ENCODE measurements at places on chromosomes 13 and 19.

GRCh38 chr13:46265292-46265691, 53.6 kb downstream of the LRRC63 start:
- DNase-seq: no peak

GRCh38 chr13:97512732-97513131, 78.8 kb downstream of the RAP2A start:
- DNase-seq: no peak

GRCh38 chr13:32001154-32001768, 30.3 kb upstream of the FRY start:
- peak; percentile 29 for DNase-seq

DNA sequence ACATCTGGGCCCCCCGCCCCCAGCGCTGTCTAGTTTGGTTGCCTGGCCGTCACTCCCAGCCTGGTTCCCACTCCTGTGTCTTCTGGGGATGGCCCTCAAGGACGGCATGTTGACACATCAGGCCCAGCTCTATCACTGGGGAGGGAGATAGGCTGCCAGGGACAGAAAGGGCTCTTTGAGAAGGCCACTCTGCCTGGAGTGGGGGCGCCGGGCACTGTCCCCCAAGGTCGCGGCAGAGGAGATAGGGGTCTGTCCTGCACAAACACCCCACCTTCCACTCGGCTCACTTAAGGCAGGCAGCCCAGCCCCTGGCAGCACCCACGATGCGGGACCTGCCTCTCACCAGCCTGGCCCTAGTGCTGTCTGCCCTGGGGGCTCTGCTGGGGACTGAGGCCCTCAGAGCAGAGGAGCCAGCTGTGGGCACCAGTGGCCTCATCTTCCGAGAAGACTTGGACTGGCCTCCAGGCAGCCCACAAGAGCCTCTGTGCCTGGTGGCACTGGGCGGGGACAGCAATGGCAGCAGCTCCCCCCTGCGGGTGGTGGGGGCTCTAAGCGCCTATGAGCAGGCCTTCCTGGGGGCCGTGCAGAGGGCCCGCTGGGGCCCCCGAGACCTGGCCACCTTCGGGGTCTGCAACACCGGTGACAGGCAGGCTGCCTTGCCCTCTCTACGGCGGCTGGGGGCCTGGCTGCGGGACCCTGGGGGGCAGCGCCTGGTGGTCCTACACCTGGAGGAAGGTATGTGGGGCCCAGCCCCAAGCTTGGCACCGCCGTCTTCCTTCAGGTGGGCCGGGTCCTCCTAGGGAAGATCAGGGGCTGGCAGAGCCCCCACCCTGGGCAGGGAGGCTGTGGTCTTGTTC, at the start of gene AMH:
Gene AMH, plus strand, starts transcription at position 314 of the 857 bp plus-strand sequence. Its CDS starts 10 bp downstream, at position 324.
- DNase-seq: no peak

GRCh38 chr13:106762708-106763107, 194.8 kb upstream of the ARGLU1 start:
- DNase-seq: no peak

GRCh38 chr19:11242864-11243797, 3.7 kb downstream of the ANGPTL8 start:
- peak; percentile 95 for DNase-seq

- DNase-seq: no peak
Observed at GRCh38 chr13:97640268-97640667, 206.3 kb downstream of the RAP2A start.

GRCh38 chr19:38517321-38517720, 83.8 kb downstream of the RYR1 start:
- DNase-seq: no peak

- DNase-seq: no peak
Observed at GRCh38 chr19:23855676-23856075, 59.0 kb upstream of the ZNF726 start.

GRCh38 chr13:91017669-91018053, 329.8 kb upstream of the MIR17HG start:
- DNase-seq: no peak

DNA sequence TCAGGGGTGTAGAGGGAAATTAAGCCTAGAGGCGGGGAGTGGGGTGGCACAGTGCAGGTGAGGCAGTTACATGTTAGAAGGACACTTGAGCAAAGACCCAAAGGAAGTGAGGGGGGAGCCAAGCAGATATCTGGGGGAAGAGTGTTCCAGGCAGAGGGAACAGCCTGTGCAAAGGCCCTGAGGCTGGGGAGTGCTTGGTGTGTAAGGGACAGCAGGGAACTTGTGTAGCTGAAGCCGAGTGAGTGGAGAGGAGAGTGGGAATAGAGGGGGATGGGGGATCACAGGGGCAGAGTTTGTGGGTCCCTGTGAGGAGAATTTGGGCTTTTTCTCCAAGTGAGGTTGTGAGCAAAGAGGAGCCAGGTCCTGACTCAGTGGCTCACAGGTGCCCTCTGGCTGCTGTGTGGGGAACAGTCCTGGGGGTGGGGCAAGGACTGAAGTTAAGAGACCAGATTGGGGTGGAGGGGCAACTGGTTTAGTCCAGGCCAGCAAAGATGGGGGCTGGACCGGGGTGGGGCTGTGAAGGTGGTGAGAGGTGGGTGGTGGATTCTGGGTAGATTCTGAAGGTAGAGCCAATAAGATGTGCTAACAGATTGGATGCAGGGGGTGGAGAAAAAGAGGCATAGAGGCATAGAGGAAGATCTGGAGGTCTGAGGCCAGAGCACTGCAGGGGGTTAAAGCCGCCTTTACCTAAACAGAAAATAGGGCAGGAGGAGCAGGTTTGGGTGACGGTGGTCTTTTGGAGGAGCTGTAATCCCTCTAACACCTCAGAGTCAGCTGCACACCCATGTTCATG, 75.3 kb downstream of the CACNA1A start:
- DNase-seq: peak; percentile 44

- DNase-seq: no peak
Observed at GRCh38 chr19:443005-443404, 17.8 kb downstream of the SHC2 start.

GRCh38 chr19:43441716-43442115, 23.7 kb downstream of the LYPD3 start:
- no peak for DNase-seq

DNA sequence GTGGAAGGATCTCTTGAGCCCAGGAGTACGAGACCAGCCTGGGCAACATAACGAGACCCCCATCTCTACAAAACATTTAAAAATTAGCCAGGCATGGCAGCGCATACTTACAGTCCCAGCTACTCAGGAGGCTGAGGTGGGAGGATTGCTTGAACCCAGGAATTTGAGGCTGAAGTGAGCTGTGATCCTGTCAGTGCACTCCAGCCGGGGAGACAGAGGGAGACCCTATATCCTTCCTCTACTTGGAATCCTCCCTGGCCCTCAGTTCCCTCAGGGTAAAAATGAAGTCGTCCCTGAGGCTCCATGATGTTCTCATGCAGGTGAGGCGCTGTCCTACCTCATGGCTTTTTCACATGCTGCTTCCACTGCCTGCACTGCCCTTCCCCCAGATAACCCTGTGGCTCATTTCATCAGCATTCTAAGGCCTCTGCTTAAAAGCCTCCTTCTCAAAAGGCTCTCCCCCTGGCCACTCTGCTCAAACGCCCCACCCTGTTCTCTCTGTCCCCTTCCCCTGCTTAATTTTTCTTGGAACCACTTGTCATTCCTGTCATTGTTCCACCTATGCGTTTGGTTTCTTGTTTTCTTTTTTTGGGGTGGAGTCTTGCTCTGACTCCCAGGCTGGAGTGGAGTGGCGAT, 19.2 kb downstream of the DNM2 start:
- DNase-seq: no peak

DNA sequence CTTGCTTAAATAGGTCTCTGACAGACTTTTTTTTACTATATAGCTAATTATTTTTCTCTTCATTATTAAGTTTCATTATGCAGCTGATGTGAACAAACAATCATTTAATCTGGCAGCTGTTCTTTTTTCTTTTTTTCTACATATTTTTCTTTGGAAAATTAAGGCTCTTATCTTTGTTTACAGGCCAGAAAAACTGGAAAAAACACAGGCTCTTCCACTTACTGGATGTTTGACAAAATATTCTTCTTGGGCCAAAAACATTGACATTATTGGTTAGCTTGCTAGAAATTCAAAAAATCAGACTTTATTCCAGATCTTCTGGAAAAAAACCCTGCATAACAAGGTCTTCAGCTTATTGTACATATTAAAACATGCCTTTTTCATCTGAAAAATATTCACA, 15.7 kb downstream of the ZNF66 start:
- DNase-seq: no peak

DNA sequence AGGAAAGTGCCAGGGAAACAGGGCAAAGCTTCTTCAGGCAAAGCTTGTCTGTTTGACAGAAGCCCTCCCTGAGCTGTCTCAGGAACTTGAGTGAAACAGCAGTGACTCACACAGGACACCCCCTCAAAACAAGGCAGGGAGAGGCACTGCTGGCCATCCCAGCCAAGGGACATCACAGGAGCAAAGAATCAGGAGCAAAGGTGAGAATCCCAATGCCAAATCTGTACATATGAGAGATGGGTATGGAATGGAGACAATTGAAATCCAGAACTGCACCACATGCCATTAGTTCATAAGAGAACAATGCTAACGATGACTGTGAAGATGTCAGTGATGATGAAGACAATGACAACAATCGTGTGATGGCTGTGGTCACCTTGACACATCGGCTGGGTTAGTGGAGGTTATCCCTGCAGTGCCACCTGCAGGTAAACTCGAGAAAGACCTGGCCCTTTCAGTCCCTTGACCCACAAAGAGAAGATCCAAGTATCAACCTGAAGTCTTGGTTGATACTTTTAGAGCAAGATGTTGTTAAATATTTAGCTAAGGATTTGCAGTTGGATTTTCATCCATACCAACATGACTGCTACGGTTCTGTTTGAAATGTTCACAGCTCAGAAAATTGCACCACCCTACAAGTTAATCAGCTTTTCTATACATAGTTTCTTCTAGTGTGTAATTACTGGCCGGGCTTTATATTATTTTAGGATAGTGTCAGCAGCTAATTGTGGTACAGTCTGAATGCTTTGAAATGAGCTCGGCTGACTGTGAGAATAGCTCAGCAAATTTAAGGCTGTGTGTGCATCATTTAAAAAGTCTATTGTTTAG, 42.0 kb upstream of the IPO5 start:
- DNase-seq: no peak

DNA sequence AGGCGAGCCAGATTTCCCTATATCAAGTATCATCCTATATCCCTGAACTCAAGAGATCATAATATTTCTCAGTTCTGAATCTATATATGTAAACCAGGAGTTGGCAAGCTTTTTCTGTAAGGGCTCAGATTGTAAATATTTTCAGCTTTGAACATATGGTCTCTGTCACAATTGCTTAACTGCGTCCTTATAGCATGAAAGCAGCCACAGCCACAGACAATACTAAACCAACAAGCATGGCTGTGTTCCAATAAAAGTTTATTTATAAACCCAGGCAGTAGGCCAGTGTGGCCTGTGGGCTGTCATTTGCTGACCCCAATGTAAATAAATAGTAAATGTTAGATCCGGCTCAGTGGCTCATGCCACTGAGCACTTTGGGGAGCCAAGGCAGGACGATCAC, 12.2 kb upstream of the MYH14 start:
- no peak for DNase-seq

- peak; percentile 100 for DNase-seq
Observed at GRCh38 chr19:58380662-58381459, at the start of gene ZNF837. Gene ZNF837 (minus strand): TSS chr19:58381030. CDS start chr19:58369332, 11,698 bp downstream.

GRCh38 chr19:45492627-45493470, 4.0 kb downstream of the RTN2 start:
- peak; percentile 61 for DNase-seq

DNA sequence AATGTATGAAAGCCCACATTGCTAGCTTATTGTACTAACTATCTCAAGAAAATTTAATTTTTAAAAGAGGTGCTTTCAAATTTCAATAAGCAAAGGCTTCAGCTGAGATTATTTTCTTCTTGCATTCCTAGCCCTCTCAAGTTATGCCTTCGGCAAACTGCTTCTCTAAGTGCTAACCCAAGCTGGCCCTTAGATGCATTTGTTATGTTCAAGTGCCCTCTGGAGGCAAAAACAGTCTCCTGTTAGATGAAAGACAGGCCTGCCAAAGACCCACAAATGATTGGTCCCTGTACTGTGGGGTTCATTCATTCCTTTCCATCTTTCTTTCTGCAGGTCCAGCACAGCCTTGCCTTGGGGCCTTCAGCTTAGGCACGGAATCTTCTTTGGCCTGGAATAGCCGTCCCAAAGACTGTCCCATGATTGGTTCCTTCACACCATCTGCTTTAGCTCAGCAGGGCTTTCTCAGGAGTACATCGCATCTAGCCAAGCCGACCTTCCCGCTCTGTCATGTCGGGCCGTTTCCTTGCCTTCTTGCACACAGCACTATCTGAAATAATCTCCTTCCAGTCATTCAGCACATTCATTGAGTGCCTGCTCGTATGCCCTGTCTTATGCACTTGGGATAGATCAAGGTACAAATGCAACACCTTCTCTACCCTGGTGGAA, 26.4 kb upstream of the TPTE2 start:
- peak; percentile 39 for DNase-seq

GRCh38 chr19:3062165-3063105, at the start of gene TLE5:
Gene TLE5 (minus strand): TSS chr19:3062495. CDS start chr19:3062200, 295 bp downstream.
- DNase-seq: peak; percentile 70

DNA sequence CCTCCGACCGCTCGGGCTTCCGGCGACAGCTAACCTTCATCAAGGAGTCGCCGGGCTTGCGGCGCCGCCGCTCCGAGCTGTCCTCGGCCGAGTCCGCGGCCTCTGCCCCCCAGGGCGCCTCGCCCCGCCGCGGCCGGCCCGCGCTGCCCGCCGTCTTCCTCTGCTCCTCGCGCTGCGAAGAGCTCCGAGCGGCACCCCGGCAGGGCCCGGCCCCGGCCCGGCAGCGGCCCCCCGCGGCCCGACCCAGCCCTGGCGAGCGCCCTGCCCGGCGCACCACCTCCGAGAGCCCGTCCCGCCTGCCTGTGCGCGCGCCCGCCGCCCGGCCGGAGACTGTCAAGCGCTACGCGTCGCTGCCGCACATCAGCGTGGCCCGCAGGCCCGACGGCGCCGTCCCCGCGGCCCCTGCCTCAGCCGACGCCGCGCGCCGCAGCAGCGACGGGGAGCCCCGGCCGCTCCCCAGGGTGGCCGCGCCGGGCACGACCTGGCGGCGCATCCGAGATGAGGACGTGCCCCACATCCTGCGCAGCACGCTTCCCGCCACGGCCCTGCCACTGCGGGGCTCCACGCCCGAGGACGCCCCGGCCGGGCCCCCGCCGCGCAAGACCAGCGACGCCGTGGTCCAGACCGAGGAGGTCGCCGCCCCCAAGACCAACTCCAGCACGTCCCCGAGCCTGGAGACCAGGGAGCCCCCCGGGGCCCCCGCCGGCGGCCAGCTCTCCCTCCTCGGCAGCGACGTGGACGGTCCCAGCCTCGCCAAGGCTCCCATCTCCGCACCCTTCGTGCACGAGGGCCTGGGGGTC, 9.6 kb downstream of the C19orf25 start:
- no peak for DNase-seq

DNA sequence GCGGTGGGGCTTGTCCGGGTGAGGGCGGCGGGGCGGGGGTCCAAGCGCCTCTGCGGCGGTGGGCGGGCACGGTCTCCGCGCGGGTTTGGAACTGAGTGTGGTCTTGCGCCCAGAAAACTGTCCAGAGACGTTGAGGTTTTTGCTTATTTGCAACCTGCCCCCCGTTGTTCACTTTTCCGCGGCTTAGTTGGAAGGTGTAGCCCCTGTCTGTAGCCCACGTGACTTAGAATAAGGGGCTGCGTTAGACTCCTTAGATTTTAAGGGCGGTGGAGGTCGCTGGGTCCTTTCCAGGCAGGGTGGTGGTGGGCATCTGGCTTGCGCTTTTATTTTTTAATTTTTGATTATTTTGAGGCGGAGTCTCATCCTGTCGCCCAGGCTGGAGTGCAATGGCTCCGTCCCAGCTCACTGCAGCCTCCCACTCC, 748 bp downstream of the RPS15 start:
- DNase-seq: no peak

Measured in eye (tissue), 1 donor.